ENCODE measurements at places on chromosomes 16 and 17.

GRCh38 chr17:4407216-4407615 lies 26.5 kb upstream of the SPNS3 start:
- no peak for DNase-seq

GRCh38 chr16:16008666-16009065 lies 59.2 kb downstream of the ABCC1 start:
- no peak for DNase-seq

- no peak for DNase-seq
These were observed 84.8 kb downstream of the IRF8 start for GRCh38 chr16:85983606-85984230.

DNA sequence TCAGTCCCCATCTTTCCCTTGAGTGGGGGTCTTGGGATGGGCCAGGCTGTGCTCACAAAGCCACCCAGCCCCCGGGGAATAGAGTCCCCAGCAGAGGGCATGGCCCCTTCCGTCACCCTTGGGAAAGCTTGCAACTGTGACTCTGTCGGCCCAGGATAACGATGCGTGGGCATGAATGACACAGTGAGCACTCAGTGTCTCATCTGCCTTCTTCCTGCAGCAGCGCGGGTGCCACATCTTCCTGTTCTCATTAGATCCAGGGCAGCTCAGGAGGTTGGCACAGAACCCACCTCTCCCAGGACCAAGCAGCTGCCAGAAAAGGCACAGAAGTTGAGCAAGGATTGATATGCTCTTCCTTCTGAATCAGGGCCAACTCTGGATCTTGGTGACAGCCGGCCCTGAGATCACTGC lies 84.7 kb downstream of the MRC2 start:
- no peak for DNase-seq

- DNase-seq, result no peak
These were observed 499.8 kb upstream of the CDH11 start for GRCh38 chr16:65621640-65622039.

DNA sequence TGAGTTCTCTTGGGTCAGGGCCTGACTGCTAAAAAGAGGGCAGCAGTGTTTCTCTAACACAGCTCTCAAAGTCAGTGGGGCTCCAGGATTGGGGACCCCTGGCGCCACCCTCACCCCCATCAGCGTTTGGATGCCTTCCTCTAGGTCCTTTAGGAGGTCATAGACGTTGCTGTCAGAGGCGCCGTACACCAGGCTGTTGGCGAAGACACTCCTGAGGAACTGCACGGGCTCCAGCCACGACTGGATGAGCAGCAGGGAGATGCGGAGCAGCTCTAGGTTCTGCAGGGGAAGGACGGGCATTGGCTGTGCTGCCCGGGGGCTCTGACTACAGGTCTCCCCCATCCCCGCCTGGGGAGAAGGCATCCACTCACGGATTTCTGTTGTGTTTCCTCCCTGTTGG lies 993 bp downstream of the GH1 start:
- no peak for DNase-seq

GRCh38 chr17:50275279-50275678 lies 1.0 kb downstream of the TMEM92 start:
- DNase-seq, result no peak

DNA sequence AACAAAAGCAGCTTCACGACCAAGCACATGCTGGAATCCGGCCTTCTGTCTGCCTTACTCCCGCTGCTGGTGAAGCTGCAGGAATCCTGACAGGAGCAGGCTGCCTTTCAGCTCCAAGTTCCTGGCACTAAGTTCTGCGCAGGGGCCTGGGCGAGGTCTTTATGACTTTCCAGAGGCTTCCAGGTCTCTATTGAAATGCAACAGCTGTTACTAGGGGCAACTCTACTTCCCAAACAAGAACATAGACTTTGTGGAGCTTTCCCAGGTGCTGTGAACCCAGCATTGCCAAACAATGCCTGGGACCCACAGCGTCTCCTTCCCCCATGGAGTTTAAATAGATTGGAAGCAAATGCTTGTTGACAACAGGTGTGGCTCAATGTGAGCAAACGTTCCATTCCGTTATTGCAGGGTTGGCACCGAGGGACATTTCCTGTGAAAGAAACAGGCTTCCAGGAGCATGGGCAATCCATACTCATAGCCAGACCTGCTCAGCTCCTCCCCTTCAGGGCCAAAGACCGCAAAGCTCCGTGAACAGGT lies 156.0 kb downstream of the CDH13 start:
- DNase-seq, result no peak

GRCh38 chr16:15913046-15913698 lies 24.8 kb upstream of the CEP20 start:
- no peak for DNase-seq

- DNase-seq, result no peak
These were observed 12.7 kb downstream of the TMEM11 start for GRCh38 chr17:21201298-21201595.

DNA sequence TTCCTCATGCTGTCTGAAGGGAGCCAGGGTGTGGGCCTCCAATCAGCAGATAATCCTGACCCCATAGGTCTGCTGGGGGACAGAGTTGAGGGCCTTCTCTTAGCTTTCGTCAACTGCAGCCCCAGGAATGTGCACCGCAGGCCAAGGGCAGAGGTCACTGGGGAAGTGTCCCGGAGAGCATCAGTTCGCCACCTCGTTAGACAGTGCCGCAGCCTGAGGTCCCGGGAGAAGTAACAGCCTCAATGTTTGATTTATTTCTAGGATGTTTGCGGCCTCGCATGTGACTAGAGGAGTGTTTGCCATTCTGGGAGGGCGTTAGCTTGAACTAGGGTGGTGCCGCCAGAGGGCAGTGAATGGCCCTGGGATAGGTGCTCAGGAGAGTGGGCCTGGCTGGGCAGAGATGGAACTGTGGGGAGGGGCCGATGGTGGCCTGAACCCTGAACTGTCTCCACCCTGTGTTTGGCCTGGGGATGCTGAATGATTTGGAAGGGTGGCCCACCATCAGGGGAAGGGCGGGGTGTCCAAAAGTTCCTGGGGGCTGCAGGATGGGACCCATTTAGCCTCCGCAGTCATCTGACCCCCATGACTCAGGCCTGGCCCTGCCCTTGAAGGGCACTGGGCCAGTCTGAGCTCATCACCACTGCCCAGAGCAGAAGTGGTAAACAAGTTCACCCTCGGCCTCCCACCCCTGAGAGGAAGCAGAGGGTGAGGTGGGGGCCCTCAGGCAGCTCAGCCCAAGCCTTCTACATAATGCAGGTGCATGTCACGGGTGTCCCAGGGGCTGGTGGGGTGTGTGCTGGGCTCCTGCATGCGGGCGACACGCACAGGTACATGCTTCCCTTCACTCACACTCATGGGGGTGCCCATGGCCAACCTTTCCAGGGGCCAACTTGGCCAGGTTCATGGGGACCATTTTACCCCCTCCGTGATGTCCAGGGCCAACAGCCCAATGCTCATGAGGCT lies 12.4 kb upstream of the TAC4 start:
- DNase-seq, result no peak

GRCh38 chr17:75822800-75823166 lies 21.4 kb downstream of the UNC13D start:
- DNase-seq, result no peak

DNA sequence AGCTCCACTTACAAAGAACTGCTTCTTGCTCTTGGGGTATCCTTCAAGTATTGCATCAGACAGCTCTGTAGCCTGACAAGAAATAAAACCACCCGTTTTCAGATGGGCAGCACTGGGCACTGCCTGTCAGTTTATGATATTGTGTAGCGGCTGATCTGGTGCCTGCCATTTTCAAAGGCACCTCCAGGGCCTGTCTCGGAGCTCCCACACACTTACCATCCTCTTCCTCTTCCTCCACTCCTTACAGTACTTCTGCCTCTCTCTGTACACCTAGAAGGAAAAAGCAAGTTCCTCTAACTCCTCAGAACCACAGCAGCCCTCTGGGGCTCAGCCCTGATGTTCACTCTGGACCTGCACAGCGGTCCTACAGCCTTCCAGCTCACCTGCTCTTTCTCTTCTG lies 4.4 kb downstream of the PSMC3IP start:
- DNase-seq, result no peak

- DNase-seq, result no peak
These were observed 139.5 kb downstream of the CYLD start for GRCh38 chr16:50881331-50881830.

DNA sequence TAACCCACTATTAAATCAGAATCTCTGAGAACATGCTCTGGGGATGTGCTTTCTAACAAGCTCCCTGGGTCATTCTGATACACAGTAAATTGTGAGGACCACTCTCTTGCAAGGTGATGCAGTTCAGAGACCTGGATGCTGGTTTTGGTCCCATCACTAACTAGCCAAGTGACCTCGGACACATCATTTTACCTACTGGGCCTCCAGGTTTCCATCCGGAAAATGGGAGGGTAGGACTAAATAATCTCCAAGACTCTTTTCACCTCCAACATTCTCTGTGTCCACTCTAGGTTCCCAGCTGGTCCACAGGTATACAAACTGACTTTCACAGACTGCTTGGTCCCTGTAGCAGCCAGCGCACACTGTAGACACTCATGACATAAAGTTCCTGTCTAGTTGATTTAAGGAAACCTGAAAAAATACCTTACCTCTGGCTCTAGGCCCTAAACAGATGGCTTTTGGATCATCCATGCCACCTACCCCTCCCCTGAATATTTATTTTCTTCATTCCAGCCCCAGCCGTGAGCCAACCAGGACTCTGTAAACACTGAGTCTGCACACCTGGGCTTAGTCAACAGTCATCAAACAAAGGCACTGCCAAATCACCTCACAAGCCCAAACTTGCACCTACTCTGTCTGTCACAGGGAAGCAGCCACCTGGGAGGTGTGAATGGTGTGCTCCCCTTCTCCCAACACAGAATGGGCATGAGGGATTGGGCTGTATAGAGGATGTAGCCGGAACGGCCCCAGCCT lies 51.3 kb upstream of the MRPS23 start:
- no peak for DNase-seq

DNA sequence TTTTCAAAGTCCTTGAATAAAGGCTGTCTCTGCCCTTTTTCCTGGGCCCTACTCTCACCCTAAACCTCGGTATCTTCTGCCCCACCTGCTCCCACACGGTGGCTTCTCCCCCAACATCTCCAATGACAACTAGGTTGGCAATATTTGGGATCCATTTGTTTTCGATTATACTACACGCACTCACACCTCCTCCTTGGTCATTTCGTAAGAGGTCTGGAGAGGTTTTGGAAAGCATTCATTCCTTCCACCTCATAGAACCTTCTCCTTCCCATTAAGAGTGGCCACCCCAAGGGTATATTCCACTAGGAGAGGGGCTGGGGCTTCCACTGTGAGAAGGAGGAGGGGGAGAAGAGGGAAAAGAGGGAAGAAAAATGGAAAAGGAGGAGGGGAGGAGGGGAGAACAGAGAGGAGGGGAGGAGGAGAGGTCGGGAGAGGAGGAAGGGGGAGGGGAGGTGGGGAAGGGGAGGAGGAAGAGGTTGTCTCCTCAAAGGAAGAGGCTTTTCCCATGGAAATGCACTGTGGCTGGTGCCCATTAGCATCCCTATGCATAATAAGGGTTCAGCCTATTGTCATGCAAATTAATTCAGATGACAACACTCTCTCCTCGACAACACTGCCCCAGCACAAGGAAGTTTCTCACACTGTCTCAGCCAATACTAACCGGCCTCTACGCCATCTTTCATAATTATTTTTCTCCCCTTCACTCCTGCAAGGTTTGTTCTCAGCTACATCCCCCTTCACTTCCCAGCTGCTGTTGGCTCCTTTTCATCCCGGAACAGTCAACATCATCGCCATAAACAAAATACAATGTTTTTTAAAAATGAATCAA lies 30.0 kb downstream of the SOX9 start:
- DNase-seq, result no peak

All from HS-27A (cell line).